ENCODE measurements at places on chromosomes 7 and 10.

- DNase-seq, result no peak
Measured at GRCh38 chr7:131357282-131357880, 29.7 kb downstream of the MKLN1 start.

GRCh38 chr7:129950191-129950932 is 2.4 kb downstream of the UBE2H start:
- DNase-seq, result peak; percentile 19

DNA sequence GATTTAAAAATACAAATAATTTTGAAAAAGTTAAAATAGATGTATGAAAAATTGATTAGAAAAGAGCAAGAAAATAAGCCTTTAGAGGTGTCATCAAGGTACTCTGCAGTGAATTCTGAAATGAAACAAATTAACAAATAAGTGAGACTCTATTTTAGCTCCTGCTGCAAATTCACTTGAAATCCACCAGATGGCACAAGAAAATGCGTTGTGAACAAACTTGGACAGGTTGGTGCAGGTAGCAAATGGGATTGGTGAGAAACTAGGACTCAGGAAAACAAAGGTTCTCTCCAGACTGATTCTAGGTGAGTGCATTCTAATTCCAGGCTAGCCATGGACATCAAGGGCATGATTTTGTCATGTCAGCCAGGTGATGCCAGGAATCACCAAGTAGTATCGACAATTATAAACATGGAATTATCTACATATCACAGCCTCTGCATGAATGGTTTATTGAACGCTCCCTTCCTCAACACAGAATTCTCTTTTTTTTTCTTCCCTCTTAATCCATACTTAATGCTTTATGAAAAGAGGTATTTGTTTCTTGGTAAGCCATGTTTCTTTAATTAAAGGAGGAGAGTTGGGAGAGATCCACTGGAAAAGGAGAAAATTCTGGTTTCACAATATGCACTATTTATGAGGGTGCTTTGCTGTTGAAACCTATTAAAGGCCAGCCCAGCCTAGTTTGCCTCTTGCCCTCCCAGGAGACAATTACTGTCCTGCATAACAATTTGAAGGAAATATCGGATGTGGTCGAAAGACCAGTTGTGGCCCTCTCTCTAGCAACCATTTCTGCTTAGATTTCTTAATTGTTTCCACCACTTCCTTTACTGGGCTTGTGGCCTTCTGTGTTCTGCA is 118.1 kb downstream of the ZNF365 start:
- DNase-seq, result peak; percentile 64

DNA sequence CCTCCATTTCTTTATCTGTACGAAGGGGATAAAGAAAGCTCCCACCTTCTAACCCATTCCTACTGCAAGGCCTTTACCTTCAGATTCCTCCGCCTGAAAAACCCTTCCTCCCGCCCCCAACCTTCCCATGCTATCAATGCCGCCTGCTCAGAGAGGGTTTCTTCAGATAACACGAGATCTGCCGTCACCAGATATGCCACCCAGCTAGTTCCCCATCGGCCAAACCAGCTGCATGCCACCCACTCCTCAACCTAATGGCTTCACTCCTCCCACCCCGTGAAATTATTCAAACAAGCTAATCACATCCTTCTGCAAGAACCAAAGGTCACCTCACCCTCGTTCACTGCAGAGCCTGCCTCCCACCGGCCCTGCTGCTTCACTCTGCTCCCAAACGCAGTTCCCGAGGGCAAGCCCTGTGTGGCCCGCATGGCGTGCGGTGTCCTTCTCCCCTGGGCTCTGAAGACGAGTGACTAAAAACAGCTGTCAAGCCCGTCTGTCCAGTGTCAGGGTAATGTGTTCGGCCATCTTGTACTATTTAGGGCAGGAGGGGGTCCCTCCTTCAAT is 46.8 kb upstream of the TMEM213 start:
- no peak for DNase-seq

GRCh38 chr10:725786-726185 is 36.3 kb upstream of the DIP2C start:
- no peak for DNase-seq

- DNase-seq, result peak; percentile 31
Measured at GRCh38 chr10:93837822-93838221, 56.0 kb upstream of the SLC35G1 start.

DNA sequence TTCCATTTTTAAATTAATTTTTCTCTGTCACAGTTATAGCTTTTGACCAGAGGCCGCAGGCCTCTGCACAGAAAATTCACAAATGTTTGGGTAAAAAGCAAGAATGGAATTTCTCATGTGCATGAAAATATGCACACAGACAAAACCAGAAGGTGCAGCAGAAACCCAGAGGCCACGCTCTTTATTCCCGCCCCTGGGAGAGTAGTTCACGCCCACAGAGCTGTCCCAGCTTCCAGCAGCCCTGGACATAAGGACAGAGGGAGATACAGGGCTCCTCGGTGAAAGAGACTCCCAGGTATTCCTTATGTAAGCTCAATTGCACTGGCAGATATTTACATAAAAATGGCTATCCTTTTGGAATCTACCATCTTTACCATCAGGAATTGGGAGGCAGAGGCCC is 245.2 kb upstream of the NFE2L3 start:
- no peak for DNase-seq
